Tibial nerve (tissue), 4 donors: ENCODE measurements at places on chromosomes 12 and 14.

- DNase-seq, result no peak
Measured at GRCh38 chr12:52390739-52391617, 5.5 kb upstream of the KRT84 start.

- no peak for DNase-seq
Measured at GRCh38 chr14:76375947-76376404, at the start of gene ESRRB. ESRRB (plus strand) TSS chr14:76376137; CDS start chr14:76376402, 265 bp downstream.

DNA sequence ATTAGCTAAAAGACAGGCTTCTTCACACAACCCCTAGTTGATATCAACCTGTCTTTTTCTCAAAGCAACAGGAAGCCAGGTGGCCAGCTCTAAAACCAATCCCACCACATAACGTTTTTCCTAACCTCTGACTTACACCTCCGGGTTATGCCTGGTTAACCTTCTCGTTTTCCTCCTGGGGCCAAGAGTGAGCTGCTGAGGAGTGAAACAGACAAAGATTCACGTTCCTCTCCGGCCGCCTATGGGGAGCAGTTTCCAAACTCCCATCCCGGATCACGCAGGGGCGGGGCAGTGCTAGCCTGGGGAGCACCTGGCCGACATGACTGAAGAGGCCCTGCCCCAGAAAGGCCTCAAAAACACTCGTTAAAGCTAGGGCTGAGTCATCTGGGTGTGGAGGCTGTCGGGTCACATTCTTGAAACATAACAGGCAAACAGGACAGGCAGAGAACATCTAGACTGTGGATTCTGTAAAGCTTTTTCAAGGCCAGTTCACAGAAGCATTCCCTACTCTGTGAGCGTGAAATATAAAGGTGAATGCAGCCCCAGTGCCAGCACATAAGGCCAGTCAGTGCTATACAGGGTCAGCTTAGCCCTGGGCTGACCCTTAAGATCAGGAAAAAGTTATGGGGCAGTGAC lies 25.9 kb upstream of the LGALS3 start:
- DNase-seq, result peak; percentile 76

- DNase-seq, result no peak
Measured at GRCh38 chr12:32644431-32644830, 34.7 kb upstream of the DNM1L start.

DNA sequence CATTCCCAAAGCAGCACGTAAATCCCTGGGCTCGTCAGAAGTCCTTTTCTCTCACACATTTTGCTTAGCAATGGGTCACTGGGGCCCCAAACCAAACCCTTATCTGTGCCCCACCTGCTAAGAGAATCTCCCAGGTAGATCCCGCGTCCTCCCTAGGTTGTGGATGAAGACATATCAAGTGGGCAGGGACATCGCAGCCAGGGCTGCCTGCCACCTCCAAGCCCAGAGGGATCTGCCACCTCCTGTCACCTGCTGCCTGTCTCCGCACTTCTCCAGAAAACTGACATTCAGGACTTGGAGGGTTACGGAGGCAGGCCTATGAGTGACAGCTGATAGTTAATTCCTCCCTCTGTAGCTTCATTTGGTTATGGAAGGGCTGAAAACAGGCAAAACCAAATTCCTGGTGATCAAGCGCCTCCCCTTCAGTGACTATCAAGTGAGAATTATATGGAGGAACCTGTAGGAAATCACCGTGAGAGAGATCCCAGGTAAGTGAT lies 19.5 kb downstream of the BCL11B start:
- no peak for DNase-seq

DNA sequence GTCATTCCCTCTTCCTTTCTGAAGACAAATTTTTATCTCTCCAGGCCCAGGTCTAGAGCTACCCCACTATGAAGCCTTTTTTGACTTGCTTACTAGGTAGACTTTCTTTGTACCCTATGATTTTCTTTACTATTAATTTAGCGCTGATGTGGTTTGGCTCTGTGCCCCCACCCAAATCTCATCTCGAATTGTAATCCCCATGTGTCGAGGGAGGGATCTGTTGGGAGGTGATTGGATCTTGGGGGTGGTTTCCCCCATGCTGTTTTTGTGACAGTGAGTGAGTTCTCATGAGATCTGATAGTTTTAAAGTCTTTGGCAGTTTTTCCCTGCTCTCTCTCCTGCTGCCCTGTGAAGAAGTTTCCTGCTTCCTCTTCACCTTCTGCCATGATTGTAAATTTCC lies 118.1 kb downstream of the SLC38A1 start:
- no peak for DNase-seq

DNA sequence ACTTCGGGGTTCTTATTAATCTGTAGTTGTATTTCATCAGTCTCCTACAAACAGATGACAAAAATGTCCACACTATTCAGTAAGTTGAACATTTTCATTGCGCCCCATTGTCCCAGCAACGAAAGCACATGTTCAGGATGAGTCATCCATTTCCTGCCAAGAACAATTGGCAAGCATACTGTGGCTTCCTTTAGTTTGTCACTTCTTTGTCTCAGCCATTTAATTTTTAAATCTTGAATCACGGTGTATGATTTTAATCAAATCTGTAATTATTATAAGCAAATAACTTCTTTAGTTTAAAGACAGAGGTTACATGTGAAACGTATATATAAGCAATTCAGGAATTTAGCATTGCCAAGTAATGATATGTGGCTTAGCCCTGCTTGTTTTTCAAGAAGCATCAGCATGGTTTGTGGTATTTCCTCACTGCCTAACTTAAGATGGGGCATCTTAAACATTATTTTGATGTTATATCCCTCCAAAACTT lies 211.3 kb upstream of the KRR1 start:
- DNase-seq, result peak; percentile 81
